Activated T-cell treated with anti-CD3 and anti-CD28 coated beads, Interleukin-2, amount 50 U/mL, for 72 hours (primary cell): ENCODE measurements at places on chromosomes 7 and 10. TPM values are rescaled to one million over a fixed set of nuclear protein-coding genes. Genes with fewer than 3 reads are reported as not detected.

- H3K27me3 ChIP-seq: no peaks in the 10 kb centered on the region
- H3K4me3 ChIP-seq: no peak overlapping the region
- no peak overlapping the region for H3K27ac ChIP-seq
- no peak for DNase-seq
- H3K4me1 ChIP-seq: peaks cover 52% of the 10 kb centered on the region
Measured at GRCh38 chr7:2736411-2736914, 48.5 kb downstream of the AMZ1 start.

Gene FEZF1
- not detected for total RNA-seq

GRCh38 chr7:29113384-29114102 is 32.8 kb downstream of the CPVL start:
- peaks cover 14% of the 10 kb centered on the region for H3K4me1 ChIP-seq
- no peak overlapping the region for H3K4me3 ChIP-seq
- H3K27me3 ChIP-seq: peaks cover 35% of the 10 kb centered on the region
- DNase-seq: no peak
- H3K36me3 ChIP-seq: no peaks in the 10 kb centered on the region

Gene TUBAL3
- total RNA-seq: not detected

GRCh38 chr10:112938808-112939482 is 11.1 kb upstream of the TCF7L2 start:
- no peaks in the 10 kb centered on the region for H3K36me3 ChIP-seq
- peaks cover 16% of the 10 kb centered on the region for H3K27me3 ChIP-seq
- H3K27ac ChIP-seq: no peak overlapping the region
- H3K4me3 ChIP-seq: no peak overlapping the region
- DNase-seq: no peak

Gene SYPL1
- total RNA-seq: 29.6 TPM

GRCh38 chr7:24477398-24478136 is 95.7 kb upstream of the PALS2 start:
- H3K36me3 ChIP-seq: no peaks in the 10 kb centered on the region
- no peak overlapping the region for H3K4me3 ChIP-seq
- H3K27ac ChIP-seq: no peak overlapping the region
